ENCODE measurements at places on chromosomes 5 and 9.

GRCh38 chr9:90842176-90842777 is 40.7 kb downstream of the SYK start:
- DNase-seq: no peak

DNA sequence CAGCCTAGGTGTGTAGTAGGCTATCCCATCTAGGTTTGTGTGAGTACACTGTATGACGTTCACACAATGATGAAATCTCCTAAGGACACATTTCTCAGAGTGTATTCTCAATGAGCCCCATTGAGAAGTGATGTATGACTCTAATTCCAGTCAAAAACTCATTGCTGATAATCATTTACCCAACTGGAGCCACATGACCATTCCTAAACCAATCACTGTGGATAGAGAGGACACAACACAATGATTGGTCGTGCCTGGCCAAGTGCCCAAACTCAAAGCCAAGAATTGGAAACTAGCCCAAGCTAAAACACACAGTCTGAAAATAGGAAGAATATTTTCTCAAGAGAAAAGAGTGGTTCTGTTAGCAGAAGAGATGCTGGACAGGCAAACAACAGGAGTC is 191.2 kb downstream of the ZNF462 start:
- DNase-seq: no peak

- DNase-seq: peak; percentile 97
Observed at GRCh38 chr5:132490484-132491367, at the start of gene IRF1. Gene IRF1, minus strand, starts transcription at chr5:132490773. Its CDS starts 1,295 bp downstream, at chr5:132489478.

DNA sequence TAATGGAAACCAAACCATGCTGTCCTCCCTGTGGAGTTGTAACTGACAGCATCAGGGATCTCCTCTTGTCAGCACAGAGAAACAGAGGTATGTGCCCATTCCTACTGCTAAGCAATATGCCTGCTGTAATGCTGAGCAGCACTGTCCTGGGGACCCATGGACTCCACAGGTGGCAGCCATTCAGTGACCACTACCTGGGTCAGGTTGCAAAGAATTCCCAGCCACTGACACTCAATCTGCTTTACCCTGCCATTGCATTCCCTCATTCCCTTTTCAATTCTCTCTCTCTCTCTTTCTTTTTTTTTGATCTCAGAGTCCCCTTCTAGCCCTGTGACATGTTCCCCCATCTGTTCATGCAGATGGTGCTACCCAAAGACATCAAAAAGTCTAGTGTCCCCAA is 104.1 kb downstream of the GABRB2 start:
- DNase-seq: no peak

- peak; percentile 49 for DNase-seq
Observed at GRCh38 chr9:127976498-127976897, 4.3 kb downstream of the EEIG1 start.

GRCh38 chr5:39273314-39273954 is 54.1 kb upstream of the FYB1 start:
- DNase-seq: no peak

DNA sequence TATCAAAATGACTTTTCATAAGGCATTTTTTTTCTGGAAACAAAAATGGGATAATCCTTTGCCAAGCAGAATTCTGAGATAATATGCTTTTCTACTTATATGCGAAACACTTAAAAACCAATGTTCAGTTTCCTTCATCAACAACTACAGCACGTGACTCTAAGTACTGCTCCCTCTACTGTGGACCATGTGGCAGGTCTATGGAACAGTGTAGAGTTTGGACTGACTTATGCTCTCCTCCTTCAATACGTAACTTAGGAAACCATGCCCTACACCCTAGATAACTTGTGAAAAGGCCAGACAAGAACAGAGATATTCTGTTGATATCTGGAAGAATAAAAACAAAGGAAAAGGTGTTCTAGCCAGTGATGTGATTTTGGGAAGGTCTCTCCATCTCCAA is 111.3 kb upstream of the GNA14 start:
- DNase-seq: no peak

GRCh38 chr5:169701910-169702451 is 64.9 kb downstream of the DOCK2 start:
- DNase-seq: no peak

DNA sequence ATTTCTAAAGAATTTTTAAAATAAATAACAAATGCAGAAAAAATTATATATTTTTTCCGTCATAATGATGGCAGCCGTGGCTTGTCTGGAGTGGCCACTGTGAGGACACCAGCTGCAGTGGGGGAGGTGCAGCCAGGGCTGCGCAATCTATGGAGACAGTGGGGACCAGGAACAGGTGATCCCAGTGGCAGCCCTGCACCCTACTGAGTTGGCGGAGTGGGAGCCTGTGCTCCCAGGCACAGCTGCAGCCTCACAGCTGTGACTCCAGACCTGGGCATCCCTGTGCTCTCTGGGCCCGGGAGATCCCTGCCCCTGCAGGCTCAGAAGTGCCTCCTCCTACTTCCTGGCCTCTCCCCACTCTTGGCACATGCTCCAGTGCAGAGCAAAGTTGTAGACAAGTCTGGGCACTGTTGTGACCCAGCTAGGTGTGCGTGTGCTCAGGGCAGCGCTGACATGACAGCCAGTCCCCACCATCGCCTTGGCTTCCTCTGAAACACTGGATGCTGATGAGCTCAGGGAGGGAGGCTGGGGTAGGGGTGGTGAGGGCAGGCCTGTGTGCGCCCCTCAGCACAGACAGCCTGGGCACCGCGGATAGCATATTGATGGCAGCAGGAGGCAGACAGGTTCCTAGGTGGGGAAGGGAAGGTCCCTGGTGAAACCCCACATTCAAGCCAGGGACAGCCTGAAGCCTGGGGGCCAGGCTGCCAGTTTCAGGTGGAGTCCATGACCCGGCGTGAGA is 96.0 kb upstream of the PRR16 start:
- DNase-seq: no peak

- DNase-seq: no peak
Observed at GRCh38 chr9:104658496-104659195, 35.7 kb upstream of the OR13D1 start.

- no peak for DNase-seq
Observed at GRCh38 chr9:16426716-16427115, 443.8 kb downstream of the BNC2 start.

GRCh38 chr5:13606051-13606450 is 338.4 kb downstream of the DNAH5 start:
- no peak for DNase-seq

DNA sequence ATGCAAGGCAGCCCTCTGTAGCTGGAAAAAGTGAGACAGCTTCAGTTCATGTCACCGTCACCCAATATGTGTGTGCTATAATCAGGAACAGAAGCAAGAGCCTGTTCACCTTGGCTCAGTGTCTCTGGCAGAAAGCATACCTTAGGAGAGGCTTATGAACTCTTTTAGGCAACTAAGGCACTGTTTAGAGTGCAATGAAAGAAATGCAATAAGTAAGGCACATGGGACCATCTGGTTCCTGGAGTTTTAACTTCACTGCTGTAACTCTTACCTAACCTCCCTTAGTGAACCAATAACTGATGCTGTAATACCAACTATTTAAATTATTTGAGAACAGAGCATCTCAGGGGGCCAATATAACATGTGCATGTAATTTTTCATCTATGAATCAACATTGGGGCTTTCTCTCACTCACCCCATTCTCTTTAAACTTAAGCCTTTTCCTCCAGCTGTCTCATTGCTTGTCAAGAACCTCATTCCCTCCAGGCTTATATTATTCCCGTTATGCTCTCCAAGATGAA is 32.4 kb downstream of the C9 start:
- no peak for DNase-seq

DNA sequence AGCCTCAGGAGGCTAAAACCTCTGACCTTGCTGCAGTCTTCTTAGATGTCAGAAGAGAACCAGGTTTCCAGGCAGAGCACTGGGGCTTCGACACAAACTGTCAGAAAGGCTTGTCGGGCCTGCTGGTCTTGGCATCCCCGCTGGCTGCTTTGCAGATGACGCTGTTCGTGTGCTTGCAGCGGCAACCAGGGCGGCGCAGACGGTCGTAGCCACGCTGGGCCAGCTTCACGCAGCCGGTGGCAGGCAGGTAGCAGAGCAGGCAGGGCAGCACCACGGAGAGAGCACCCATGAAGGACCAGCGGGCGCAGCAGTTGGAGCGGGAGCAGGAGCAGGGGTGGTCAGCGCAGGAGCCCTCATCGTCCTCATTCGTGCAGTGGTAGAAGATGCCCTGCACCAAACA is 10.7 kb downstream of the SPRY4 start:
- DNase-seq: no peak

DNA sequence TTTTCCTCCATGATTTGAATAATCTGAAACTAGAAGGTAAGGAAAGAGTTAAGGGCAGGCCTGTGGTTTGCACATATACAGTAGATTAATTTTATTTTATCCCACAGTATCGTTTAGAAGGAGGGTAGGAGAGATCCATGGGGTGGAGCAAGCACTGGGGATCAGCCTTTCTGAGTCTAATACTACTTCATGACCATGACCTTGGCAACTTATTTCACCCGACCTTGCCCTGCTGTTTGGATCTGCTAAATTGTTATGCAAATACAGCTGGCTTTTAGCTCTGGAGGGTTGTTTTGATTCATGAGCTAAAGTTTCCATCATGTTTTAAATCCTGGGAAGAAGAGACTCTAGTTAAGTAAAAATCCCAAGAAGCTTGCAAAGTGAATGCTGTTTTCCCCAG is 864 bp upstream of the GRIN3A start:
- no peak for DNase-seq

- DNase-seq: no peak
Observed at GRCh38 chr5:13187186-13187585, 757.3 kb downstream of the DNAH5 start.

DNA sequence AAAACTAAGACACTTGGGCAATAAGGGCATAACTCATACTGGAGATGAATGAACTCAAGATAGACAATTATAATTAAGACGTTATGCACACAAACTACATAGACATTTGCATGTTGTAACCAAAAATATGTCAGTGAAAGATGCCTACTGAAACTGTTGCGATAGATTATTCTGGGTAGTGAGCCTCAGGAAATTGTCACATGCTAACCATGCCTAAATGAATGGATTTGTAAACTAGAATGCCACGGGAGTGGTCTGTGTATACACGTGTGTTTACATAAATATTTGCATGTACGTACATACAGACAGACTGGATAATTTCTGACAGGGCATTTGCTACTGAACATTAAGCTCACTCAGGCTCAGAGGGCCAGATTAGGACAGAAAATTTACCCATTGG is 1.2 kb downstream of the NIPSNAP3B start:
- no peak for DNase-seq

- no peak for DNase-seq
Observed at GRCh38 chr5:15719784-15720183, 219.8 kb downstream of the FBXL7 start.

DNA sequence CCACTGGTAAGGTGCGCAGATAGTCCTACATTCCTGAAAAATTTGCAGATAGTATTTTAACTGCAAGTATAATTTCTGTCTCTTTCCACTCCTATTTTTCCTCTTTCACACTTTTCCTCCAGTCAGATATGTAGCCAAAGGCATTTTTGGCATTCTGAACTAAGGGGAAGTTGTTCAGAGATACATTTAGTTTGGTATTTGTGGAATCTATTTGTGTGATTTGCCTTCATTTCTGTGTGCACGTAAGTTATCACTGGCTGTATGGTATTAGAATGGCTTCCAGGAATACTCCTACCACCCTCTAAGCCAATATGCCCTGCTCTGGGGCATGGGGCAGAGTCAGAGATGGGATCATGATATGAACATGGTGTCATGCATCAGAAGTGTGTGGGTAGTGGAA is 45.8 kb upstream of the GRAMD2B start:
- DNase-seq: no peak

- DNase-seq: no peak
Observed at GRCh38 chr5:114657342-114658130, 295.7 kb downstream of the KCNN2 start.

DNA sequence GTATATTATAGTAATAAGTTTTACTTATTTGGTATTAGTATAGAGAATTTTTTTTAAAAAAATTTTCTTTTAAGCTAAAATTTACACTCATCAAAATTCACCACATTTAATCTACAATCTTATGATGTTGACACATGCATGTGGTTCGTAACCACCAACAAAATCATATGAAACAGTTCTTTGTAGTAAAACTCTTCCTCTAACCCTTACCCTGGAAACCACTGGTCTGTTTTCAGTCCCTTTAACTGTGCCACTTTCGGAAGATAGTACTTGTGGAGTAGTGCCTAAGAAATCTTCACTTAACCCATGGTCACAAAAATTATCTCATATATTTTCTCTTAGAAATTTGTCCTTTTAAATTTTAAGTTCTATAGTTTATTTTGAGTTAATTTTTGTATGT is 1498.8 kb downstream of the MAT2B start:
- DNase-seq: no peak

GRCh38 chr9:82299870-82300269 is 311.3 kb downstream of the SPATA31D1 start:
- no peak for DNase-seq

- no peak for DNase-seq
Observed at GRCh38 chr5:150016537-150016936, 16.0 kb downstream of the HMGXB3 start.

GRCh38 chr5:169650701-169651331 is 13.7 kb downstream of the DOCK2 start:
- no peak for DNase-seq

GRCh38 chr5:14435481-14435880 is 146.1 kb upstream of the OTULINL start:
- DNase-seq: no peak

DNA sequence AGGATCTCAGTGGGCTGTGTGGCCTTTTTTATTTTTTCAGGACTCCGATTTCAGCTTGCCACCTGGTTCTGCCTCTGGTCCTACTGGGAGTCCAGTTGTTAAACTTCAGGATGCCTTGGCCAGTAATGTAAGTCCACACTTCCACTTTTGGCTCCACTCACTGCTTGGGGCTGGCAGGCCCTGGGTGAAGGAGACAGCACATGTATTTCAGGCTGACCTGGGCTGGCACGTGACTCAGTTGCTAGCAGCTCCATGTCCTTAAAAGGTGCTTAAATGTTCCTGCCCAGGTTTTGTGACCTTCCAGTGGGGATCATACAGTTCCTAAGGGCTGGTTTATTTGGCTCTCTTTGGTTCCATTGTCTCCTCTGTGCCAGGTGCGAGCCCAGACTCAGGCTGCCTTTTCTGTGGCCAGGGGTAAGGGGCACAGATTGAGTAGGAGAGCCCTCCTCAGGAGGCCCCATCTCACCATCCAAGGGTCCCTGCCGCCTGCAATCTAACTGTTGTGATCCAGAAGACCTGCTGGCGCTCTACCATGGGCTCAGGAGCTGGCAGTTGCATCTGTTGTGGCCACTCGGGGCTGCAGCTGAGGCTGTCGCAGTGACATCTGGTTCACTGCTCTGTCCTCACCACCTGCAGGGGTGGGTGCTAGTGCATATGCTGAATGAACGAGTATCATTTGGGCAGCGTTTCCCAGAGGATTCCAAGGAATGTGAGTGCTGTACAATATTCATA is 19.2 kb upstream of the POMT1 start:
- no peak for DNase-seq

GRCh38 chr5:92455011-92455410 is 1071.9 kb upstream of the ARRDC3 start:
- DNase-seq: no peak

GRCh38 chr5:56482363-56482762 is 249.2 kb upstream of the ANKRD55 start:
- DNase-seq: no peak

GRCh38 chr5:154333016-154333415 is 112.8 kb upstream of the SAP30L start:
- DNase-seq: no peak

- no peak for DNase-seq
Observed at GRCh38 chr5:8770431-8770830, 775.4 kb downstream of the SEMA5A start.
